ENCODE measurements at places on chromosomes 16 and 17.

GRCh38 chr17:29151567-29151966 lies 28.6 kb downstream of the MYO18A start:
- DNase-seq: no peak

GRCh38 chr17:68190495-68190894 lies 57.3 kb upstream of the AMZ2 start:
- no peak for DNase-seq

GRCh38 chr17:79465011-79465680 lies 145.7 kb downstream of the RBFOX3 start:
- no peak for DNase-seq

DNA sequence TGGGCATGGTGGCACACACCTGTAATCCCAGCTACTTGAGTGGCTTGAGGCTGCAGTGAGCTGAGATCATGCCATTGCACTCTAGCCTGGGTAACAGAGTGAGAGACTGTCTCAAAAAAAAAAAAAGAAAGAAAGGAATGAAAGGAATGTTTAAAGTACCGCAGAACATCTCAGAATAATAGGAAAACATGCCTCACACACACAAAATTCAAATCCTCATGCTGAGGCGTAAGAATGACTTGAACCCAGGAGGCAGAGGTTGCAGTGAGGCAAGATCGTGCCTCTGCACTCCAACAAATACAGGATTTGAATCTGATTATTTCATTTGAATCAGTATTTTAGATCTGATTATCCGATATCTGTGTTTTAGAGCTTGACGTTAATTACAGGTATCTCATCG lies 21.3 kb upstream of the GAA start:
- no peak for DNase-seq

DNA sequence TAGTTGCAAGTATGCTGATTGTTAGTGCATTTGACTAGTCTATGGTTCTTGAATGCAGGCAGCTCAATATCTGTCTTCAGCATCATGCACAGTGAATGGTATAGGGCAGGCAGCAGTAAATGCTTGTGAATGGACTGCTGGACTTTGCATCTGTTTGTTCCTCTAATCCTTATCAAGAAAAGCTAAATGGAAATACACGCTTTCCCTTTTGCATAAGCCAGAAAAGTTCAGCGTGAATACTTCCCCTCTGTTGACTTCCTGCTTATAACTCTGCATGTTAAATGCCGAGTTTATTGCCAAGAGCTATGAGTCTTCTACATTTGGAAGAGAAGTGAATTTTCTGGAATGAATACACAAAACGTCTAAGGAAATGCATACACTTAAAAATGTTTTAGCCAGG lies 127.9 kb upstream of the CPHXL start:
- no peak for DNase-seq

DNA sequence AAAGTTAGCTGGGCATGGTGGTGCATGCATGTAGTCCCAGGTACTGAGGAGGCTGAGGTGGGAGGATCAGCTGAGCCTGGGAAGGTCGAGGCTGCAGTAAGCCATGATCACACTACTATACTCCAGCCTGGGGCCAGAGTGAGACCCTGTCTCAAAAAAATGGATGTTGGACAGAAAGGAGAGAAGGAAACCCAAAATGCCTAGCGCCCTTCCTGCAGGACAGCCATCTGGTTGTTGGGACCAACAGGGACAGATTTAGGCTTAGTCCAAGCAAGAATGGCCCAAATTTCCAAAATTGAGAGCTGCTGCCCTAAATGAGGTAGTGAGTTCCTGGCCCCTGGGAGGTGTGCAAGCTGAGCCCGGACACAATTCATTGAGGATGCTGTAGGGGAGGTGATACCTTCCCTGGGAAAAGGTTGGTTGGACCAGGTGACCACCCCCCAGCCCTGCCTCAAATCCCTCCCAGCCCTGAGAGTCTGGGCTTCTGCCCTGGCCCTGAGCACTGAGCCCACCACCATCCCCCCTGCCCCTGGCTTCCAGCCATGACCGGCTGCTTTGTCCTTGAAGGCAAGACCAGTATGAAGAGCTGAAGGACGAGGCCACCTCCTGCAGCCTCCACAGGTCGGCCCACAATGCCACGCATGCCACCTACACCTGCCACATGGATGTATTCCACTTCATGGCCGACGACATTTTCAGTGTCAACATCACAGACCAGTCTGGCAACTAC lies 35.1 kb downstream of the IL21R start:
- no peak for DNase-seq

Data from omental fat pad (tissue), 4 donors.